ENCODE measurements at places on chromosomes 5 and 9.

- no peak for DNase-seq
These were observed 27.2 kb downstream of the PIK3R1 start for GRCh38 chr5:68242743-68243142.

GRCh38 chr9:112115970-112116753, 58.9 kb downstream of the SUSD1 start:
- no peak for DNase-seq

DNA sequence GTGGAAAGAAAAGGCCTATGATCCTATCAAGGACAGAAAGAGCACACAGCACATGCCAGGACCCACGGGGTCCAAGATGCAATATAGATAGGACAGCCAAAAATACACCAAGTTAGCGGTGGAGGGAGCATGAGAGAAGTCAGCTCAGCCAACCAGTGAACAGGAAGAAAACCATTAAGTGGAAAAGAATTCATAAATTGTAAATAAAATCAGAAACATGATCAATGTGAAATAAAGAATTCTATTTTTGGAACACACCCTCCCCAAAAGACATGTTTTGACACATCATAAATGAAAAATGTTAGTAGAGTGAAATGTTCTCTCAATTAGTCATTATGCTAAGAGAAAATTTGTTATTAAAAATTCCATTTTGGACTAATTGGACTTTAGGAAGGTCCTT, 35.6 kb downstream of the ATPSCKMT start:
- DNase-seq = no peak

GRCh38 chr9:92980085-92980745, 32.9 kb downstream of the FGD3 start:
- no peak for DNase-seq

DNA sequence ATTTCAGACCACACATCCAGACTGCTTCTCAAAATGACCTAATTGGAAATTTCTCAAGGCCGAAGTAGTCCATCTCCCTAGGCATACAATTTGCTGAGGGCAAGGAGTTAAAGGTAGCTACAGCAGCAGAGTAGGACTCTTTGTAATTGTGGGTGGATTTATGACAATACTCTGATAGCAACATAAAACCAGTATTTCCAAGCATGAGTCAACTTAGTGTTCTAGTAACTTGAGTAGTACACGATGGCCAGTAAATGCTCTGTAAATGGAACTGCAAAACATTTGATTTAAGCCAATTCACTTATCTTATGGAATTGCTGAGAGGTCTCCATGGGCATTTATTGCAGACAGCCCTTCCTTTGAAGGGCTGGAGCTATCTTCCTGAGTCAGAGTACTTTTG, 352.2 kb downstream of the PLK2 start:
- DNase-seq = no peak

- DNase-seq = no peak
These were observed 528.1 kb upstream of the ST8SIA4 start for GRCh38 chr5:101431201-101431600.

GRCh38 chr5:120771202-120771601, 307.1 kb downstream of the PRR16 start:
- no peak for DNase-seq

- no peak for DNase-seq
These were observed 1071.9 kb upstream of the ARRDC3 start for GRCh38 chr5:92455011-92455410.

DNA sequence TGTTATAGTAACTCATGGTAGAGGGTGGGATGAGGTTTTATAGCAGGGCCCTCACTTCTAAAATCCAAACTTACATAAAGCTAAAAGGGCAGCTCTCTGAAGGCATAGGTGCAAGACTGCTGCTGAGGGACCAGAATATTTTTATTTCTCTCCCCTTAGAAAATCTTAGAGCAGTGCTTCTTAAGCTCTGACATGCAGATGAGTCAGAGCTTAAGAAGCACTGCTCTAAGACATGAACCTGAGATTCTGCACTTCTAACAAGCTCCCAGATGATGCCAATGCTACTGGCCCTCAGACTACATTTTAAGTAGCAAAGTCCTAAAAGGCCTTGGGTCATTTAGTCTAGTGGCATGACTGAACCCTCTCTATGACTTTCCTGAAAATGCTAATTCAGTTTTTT, 97.6 kb upstream of the SPRY4 start:
- no peak for DNase-seq

- no peak for DNase-seq
These were observed 54.3 kb downstream of the ASS1 start for GRCh38 chr9:130498918-130499698.

GRCh38 chr5:121378046-121378445, 473.6 kb upstream of the FTMT start:
- no peak for DNase-seq

GRCh38 chr9:132163876-132164603, 2.2 kb downstream of the NTNG2 start:
- DNase-seq = no peak

- no peak for DNase-seq
These were observed 24.8 kb upstream of the OTP start for GRCh38 chr5:77663090-77663863.

GRCh38 chr9:132846109-132846917, 31.8 kb downstream of the AK8 start:
- no peak for DNase-seq

GRCh38 chr9:19630760-19631159, 158.1 kb downstream of the SLC24A2 start:
- DNase-seq = no peak

DNA sequence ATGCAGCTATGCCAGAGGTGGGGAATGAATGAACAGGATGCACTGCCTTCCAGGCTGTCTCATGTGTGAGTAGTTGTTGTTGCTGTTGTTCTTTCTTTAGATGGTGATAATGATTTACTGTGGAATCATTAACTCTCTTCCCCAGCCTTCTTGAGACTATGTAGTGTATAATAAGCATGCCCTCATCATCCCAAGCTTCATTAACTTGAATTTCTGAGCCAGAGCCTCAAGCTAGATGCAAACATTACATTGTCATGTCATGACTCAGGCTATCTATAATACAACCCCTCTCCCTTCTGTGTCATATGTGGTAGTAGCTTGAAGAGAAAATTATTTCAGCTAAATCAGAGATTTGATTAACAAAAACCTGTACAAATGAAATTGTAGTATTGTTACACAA, 10.0 kb upstream of the ADAMTSL1 start:
- DNase-seq = no peak

DNA sequence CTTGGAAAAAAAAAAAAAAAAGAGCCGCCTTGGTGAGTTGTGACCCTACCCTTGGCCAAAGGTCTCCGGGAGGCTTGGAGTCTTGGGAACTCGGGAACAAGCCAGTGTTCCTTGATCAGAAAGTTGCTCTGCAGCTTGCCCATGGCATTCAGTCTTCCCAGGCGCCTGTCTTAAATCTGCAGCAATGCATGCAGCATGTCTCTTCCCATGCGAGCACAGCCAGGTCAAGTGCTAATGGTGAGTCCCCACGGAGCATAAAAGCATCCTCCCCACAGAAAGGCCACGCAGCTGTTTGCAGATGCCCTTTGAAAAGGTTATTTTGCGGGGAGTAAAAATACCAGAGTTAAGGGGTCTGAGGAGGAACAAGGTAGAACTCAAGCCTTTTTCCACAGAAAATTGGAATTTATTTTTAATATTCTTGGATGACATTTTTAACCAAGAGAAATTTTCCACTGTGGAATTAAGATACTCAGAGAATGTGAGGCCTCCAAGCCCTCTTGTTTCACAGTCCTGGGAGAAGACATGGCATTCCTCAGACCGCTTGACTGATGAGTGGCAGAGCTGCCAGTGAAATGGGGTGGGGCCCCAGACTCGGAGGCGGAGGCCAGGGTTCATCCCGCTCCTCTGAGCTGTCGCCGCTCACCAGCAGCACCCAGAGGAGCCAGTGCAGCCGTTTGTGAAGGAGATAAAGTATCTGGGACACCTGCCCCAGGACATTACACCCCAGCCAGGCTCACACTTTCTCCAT, 81.6 kb downstream of the CYFIP2 start:
- DNase-seq = no peak

DNA sequence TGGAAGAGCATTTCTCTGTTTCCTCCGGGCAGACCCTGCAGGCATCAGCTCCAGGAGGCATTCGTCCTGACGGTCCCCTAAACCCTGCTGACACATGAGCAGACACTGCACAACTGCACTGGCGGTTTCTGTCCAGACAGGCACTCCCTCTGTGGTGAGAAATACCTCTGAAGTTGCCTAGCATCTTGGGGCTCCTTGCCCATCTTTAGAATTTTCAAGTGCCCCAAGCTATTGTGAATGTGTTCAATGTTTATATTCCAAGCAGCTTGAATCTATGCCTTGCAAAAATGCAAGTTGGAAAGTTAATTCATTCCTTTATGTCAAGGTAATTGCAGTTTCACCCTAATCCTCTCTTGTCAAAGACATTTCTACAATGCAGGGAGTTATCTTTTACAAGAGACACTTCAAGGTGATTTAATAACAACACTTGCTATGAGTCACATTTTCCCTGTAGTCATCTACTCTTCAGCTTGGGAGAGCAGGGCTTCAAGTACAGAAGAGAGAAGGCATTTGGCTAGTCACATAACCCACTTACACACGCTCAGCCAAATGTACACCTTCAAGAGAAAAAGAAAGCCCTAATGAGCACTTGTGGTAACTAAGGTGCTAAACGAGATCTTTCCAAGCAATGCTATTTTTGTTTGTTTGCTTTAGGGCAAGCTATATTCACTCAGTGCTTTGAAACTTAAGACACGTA, 302.5 kb downstream of the MLLT3 start:
- DNase-seq = no peak

DNA sequence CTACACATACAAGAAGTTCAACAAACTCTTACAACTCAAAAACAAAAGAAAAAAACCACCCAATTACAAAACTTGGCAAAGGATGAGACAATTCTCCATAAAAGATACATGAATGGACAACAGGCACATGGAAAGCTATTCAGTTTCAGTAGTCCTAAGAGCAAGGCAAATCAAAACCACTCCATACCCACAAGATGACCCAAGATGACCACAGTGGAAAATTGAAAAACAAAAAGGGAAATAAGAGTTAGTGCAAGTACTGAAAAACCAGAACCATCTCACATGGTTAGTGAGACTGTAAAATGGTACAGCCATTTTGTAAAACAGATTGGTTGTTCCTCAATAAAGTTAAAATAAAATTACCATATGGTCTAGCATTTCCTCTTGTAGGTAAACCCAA, 287.1 kb upstream of the CDH9 start:
- DNase-seq = no peak

DNA sequence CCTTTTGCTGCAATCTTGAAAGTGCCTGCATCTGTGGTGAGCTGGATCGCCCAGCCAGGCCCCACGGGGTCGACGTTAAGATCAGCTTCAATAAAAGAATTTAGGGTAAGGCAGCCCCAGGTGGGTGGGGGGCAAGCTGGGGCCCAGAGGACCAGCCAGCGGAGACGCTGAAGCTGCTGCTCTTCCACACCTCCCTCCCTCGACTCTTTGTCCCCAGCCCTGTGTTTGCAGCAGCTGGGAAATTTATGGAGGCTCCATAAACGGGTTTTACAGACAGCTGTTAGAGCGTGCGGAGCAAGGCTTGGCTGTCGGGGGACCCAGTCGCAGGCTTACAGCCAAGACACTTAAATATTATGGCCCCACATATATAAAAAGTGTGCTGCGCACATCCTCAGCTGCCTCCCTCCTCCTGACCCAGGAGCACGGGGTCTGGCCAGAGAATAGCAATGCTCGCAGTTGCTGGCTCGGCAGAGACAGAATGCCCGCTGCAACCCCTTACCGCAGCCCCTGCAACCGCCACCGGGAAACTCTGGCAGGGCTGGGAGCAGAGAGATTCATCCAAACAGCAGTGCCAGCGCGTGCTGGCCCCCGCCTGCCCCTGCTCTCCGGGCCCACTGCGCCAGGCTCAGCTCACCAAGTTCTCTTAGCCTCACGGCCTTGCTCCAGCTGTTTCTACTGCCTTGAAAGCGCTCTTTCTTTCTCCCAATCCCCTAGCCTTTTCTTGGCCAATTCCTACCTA, 28.4 kb upstream of the MVB12B start:
- no peak for DNase-seq

DNA sequence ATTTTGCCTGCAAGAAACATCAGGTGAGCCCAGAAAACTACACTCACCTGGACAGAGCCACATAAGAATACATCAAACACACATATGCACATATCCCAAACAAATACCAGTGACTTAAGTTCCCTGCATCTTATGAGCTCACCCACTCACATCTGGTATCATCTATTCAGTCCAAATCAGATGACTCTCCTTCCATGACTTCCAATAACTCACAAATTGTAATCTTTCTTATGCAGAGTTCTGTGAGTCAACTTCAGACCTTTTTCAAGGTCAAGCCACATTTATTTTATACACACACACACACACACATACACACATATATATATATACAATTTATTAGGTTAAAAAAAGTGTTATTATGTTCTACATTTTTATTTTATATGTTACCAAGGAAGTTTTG, 1711.9 kb upstream of the CDH9 start:
- no peak for DNase-seq

GRCh38 chr5:151051066-151051930, 29.5 kb downstream of the TNIP1 start:
- DNase-seq = peak; percentile 84

DNA sequence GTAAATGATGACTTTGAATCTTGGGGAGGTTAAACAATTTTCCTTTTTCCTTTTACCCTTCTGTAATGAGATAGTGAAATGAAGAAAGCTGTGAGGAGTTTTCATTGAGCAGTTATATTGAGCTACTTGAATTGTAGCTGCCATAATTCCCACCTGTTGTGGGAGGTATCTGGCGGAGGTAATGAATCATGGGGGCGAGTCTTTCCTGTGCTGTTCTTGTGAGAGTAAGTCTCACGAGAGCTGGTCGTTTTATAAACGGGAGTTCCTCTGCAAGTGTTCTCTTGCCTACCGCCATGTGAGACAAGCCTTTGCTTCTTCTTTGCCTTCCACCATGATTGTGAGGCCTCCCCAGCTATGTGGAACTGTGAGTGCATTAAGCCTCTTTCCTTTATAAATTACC, 258.4 kb downstream of the FER start:
- no peak for DNase-seq

GRCh38 chr5:122835681-122836080, 9.7 kb upstream of the SNX24 start:
- DNase-seq = no peak

DNA sequence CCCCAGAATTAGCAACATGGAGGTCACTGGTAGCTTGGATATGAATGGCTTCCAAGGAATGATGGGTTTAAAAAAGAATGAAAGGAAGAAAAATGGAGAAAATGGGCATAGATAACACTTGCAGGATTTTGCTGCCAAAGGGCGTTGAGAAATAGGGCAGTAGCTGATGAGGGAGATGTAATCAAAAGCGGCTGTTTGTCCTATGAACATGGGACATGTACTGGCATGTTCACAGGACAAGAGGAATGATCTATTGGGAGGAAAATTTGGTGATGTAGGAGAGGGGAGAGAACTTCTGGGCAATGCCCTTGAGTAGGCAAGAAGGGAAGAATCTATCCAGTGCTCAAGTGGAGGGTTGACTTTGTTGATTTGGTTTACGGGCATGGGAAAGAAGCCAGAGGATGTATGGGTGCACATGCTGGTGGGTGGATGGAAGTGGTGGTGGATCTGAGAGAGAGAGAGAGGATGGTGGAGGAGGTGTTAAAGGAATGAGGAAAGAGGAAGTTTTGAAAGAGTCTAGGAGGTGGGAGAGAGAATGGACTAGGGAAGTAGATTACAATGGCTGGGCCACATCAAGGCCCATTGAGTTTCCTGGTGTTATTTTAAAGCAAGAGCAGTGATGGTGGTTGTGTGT, 115.1 kb upstream of the MVB12B start:
- no peak for DNase-seq

Data from endothelial cell (in vitro differentiated cells).